Sciatic nerve (tissue), 2 donors: ENCODE measurements at places on chromosomes 1 and 21. TPM values are rescaled to one million over a fixed set of nuclear protein-coding genes. Genes with fewer than 3 reads are reported as not detected.

DNA sequence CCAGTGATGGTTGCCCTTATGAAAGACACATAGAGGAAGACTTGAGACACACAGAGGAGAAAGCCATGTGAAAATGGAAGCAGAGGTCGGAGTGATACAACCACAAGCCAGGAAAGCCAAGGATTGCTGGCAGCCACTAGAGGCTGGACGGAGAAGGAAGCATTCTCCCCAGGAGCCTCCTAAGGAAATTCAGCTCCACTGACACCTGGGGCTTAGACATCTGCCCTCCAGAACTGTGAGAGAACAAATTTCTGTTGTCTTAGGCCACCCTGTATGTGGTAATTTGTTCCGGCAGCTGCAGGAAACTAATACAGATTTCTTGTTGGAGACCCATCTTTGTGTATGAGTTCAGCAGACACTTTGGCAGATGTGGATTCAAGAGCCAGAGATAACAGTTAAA is 126.9 kb upstream of the ATP1A1 start:
- no peak for DNase-seq

DNA sequence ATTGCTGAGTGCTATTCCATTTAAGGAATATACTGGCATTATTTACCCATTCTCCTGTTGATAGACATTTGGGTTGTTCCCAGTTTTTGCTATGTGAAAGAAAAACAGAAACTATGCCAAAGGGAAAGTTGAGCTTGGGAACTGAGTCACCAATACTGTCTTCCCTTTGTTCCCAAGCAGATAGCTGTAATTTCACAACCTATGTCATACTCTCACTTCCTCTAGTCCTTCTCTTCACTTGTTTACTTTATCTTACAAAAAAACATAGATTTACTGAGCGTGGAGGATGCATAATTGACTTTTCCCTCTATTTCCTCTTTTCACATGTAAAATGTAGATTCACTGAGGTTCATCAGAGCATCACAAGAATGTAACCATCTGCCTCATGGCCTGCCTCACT is 32.4 kb upstream of the PGBD5 start:
- no peak for DNase-seq

DNA sequence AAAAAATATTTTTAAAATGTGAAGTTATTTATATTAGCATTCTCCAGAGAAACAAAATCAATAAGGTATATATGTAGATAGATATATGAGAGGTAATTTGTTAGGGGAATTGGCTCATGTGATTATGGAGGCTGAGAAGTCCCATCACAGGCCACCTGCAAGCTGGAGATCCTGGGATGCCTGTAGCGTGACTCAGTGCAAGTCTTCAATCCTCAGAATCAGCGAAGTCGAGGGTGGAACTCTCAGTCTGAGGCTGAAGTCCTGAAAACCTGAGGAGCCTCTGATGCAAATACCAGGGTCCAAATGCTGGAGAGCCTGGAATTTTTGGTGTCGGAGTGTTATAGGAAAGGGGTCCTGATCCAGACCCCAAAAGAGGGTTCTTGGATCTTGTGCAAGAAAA is 658.5 kb downstream of the USP25 start:
- DNase-seq = no peak

DNA sequence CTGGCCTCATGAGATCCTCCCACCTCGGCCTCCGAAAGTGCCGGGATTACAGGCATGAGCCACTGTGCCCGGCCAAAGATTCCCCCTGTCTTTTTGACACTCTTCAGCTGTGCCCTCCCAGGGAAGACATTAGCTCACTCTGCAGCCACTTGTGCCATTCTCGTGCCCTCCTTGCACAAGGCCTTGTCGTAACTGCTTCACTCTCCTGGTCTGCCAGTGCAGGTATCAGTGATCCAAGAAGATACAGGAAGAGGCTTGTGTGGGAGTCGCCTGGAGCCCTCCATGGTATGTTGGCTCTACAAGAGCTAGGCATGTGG is 22.0 kb upstream of the WDR26 start:
- no peak for DNase-seq

DNA sequence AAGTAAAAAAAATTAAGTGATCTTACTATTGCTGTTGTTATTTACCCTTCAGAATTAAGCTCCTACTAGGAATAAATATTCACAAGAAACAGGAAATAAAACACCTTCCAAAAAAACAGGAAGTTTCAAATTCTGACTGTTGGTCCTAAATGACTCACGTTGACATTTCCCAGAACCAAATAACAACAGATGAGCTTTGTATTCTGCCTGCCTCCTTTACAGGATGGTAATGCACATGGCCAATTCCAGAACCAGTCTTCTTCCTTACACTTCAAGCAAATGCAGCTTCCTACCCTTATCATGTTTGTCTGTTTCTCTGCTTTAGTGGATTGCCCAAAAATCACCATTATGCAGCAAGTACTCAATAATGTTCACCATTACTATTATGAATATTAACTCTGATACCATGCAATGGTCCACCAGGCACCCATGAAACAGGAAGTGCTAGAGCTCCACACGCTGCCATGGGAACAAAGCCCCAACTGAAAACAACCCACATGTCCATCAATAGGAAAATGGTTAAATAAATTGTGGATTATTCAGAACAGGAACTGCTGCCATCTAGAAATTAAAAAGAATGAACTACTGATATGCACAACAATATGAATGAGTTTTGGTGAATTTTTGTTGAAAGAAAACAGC is 8.9 kb downstream of the CASP9 start:
- no peak for DNase-seq

DNA sequence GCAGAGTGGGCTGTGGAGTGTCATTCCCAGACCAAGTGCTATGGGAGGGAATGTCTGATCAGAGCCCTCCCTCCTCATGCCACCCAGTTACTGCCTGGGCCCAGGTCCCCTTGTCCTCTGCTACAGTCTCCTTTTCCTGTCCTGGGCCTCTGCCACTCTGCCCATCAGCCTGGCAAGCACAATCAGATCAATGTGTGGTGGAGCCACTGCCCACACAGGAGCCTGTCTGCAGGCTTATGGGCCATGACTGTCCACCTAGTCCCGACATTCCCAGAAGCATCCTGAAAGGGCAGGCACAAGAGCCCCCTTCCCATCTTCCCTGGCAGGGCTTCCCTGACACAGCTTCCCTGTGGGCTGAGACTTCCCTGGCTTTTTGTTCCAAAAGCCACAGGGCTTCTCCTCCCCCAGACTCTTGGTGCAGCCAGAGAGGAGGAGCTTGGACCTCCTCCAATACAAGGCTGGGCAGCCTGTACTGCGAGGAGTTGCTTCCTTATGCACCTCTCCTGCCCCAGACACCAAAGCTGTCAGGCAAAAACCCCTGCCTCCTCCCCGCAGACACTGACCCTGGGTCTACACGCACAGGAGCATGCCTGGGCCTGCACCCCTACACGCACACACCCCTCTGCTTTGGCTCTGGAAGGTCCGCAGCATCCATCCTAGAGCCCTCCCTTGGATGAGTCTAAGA is 29.2 kb upstream of the CNTN2 start:
- no peak for DNase-seq

DNA sequence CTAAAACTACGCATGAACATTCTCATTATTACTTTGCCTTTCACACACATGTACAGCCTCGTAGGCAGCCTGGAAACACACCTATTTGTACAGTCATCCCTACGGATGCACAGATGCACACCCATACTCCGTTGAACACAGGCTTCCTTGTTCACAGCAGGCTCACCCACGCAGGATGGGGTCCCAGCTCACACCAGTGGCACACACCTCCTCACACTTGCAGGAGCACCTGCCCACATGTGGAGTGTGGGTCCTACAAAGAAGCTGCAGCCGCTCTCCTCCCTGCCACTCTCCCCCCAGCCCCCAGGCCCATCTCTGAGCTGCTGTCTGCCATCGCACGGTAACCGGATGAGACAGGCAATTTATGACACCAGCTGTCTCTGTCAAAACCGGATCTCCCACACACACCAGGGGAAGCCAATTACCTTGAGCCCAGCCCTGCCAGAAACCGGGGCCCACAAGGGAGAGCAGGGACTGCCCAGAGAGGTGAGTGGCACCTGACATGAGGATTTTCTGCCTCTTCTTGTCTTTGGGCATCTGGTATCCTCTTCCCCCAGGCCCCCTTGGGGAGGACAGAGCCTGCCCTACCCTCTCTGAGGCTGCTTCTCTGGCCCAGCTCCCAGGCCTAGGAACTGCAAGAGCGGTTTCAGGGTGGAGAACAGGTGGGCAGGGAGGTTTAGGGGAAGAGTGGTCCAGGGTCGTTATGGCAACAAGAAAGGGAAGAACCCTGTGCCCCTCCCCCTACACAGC is 175.4 kb downstream of the IGSF21 start:
- no peak for DNase-seq

DNA sequence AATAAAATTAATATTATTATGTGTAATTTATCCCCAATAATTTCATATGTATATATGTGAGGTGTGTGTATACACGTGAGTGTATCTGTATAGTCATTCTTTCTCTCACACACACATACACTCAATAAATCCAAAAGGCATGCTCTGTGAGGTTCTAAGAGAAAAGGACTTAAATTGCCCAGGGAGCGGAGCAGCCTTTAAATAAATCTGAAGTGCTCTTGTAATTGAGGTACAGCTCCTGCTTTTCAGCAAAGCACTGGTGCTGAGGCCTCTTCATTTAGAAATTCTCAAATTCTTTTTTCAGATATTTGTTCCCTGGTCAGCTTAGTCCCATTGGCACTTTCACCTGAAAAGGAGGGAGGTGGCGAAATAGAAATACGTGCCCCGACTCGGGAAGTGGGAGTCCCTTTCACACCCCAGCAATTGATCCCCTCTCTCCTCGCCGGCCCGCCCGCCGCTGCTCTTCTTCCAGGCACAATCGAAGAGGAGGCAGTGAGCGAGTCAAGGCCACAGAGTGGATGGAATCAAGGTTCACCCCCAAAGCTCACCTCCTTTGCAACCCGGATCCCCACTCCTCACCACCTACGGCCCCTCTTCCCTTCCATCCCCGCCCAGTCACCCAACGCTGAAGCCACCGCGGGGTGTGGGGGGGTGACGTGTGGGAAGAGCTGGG is 944 bp downstream of the PLPPR5 start:
- DNase-seq = no peak

- no peak for DNase-seq
Observed at GRCh38 chr1:30879940-30880677, 28.4 kb downstream of the SDC3 start.

DNA sequence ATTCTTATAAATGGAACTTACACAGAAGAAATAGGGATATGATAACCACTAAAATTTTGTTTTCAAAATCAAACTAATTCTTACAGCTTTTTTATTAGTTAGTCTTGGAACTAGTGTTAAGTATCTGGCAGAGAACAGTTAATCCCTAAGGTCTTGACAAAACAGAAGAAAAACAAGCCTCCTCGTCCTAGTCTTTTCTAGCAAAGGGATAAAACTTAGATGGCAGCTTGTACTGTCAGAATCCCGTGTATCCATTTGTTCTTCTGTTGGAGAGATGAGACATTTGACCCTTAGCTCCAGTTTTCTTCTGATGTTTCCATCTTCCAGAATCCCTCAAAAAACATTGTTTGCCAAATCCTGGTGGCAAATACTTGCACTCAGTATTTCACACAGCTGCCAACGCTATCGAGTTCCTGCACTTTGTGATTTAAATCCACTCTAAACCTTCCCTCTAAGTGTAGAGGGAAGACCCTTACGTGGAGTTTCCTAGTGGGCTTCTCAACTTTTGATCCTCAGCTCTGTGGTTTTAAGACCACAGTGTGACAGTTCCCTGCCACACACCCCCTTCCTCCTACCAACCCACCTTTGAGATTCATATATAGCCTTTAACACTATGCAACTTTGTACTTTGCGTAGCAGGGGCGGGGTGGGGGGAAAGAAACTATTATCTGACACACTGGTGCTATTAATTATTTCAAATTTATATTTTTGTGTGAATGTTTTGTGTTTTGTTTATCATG is 42.3 kb upstream of the LAMC2 start:
- DNase-seq = no peak

DNA sequence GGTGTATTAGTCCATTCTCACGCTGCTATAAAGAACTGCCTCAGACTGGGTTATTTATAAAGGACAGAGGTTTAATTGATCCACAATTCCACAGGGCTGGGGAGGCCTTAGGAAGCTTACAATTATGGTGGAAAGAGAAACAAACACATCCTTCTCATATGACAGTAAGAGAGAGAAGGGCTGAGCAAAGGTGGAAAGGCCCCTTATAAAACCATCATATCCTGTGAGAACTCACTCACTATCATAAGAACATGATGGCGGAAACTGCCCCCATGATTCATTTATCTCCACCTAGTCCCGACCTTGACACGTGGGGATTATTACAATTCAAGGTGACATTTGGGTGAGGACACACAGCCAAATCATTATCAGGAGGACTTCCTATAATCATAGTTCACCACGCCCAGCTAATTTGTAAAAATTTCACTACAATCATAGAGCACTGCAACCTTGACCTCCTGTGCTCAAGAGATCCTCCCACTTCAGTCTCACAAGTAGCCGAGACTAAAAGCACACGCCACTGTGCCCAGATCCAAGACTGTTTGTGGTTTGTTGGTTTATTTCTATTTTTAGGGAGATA is 164.9 kb downstream of the RERE start:
- DNase-seq = no peak

DNA sequence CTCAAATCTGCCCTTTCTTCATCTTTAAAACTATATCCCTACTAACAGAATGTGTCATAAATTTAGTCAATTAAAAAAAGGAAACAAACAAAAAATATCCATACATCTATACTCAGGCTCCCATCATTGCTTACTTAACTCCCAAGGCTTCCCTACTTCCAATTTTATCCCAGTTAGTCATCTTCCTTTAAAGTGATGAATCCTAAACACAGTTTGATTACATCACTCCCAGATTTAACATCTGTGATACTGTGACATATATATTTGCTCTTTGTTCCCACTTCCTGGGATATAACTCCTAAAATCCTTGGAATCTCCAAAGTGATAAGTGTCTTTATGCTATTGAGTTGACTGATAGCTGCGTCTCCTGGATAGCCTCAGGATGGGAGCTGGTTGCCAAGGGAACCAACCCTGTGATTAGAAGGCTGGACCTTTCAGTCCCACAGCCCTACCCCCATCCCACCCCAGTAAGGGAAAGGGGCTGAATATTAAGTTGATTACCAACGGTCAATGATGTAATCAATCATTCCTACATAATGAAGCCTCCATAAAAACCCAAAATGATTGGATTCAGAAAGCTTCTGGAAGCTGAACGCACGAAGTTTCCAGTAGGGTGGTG is 21.6 kb downstream of the GLMN start:
- no peak for DNase-seq

DNA sequence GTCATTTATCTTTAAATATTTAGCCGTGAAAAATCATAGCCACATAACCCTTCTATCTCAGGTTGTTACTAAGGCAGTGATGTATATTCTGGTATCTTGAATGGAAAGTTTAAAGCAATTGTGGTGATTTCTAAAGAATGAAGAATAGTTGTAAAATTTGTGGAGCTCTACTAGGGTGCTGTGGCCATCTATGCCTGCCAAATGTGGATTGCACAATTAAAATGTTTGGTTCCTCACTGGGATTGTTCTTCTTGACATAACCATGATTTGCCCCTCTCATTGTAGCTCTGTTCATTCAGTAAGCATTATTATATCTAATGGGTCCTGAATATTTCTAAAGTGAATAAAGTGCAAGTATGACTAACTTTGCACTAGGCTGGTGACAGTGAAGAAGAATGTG is 50.1 kb downstream of the AK4 start:
- no peak for DNase-seq

GRCh38 chr21:46205166-46205565 is 20.9 kb upstream of the SPATC1L start:
- DNase-seq = no peak

The C1orf210 gene
- not detected for total RNA-seq

The CSRP1 gene
- 768 TPM for total RNA-seq

The OR2AJ1 gene
- 0.22 TPM for total RNA-seq

The OR2T29 gene
- not detected for total RNA-seq

The ST6GALNAC3 gene
- total RNA-seq = 12.3 TPM

The GSTM5 gene
- 41.6 TPM for total RNA-seq

The SPRR2A gene
- 0.67 TPM for total RNA-seq

The PLXNA2 gene
- total RNA-seq = 28.2 TPM
